ENCODE measurements at places on chromosomes 12 and 14.

- no peak for DNase-seq
Observed at GRCh38 chr12:122054842-122055520, 23.6 kb upstream of the MLXIP start.

GRCh38 chr12:45994736-45995135 is 4.4 kb upstream of the SCAF11 start:
- no peak for DNase-seq

GRCh38 chr12:4909734-4910501 is at the start of gene KCNA1:
Gene KCNA1, plus strand, starts transcription at chr12:4909905. Its CDS starts 1,474 bp downstream, at chr12:4911379.
- DNase-seq = no peak

DNA sequence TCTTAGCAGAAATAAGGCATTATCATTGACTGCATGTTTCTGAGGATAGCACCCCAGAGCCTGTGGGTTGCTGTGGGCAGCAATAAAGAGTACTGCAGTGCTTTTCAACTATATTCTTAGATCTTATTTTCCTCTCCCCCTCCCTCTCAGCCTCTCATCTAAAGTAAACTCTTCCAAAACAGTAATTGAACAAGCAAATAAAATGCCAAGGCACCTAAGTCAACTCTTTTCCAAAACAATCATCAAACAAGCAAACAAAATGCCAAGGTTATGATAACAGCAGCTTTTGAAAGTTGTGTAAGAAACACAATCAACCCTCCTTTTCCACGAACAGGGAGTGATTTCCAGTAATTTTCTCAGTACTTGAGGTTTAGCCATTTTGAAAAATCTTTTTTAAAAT is 1542.6 kb downstream of the AACS start:
- DNase-seq = no peak

GRCh38 chr12:109092497-109093021 is 713 bp downstream of the ALKBH2 start:
- no peak for DNase-seq

- no peak for DNase-seq
Observed at GRCh38 chr12:77999074-77999715, 168.5 kb downstream of the NAV3 start.

GRCh38 chr14:68879841-68880575 is 87.1 kb upstream of the ZFP36L1 start:
- no peak for DNase-seq

DNA sequence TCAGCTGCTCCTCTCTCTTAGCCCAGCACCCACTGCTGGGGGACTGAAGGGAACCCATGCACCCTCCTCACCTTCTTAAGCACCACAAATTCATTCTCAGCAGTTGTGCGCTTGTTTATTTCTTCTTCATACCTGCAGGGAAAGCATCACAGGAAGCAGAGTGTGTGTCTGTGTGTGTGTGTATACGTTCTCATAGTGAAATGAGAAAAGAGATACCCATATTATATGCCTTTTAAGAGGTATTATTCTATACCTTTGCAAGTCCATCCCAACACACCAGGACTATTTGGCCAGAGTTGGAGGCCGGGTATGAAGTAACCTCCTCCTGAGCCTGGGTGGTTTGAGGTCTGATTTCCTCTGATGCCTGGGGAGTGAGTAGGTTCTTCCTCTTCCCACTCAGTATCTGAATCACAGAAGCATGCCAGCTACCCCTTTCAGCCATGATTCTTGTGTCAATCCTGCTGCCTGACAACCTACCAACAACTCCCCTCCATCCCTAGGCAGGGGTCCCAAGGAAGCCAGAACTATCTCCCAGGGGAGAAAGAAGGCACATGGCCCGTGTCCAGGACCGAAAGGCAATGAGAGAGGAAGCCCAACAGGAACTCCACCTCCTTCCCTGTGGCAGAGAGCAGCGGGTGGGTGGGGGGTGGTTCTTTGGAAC is 3.0 kb downstream of the KRT73 start:
- no peak for DNase-seq

- DNase-seq = peak; percentile 23
Observed at GRCh38 chr14:69152181-69152901, 578 bp downstream of the DCAF5 start.

DNA sequence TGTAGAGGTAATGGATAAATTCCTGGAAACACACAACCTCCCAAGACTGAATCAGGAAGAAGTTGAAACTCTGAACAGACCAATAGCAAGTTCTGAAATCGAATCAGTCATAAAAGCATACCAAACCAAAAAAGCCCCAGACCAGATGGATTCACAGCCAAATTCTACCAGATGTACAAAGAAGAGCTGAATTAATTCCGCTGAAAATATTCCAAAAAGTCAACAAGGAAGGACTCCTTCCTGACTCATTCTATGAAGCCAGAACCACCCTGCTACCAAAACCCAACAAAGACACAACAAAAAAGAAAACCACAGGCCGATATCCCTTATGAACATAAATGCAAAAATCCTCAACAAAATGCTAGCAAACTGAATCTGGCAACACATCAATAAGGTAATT is 81.5 kb downstream of the SLC38A4 start:
- no peak for DNase-seq

- no peak for DNase-seq
Observed at GRCh38 chr12:50564237-50564947, 59.6 kb downstream of the DIP2B start.

GRCh38 chr14:75188086-75188485 is 11.7 kb upstream of the TMED10 start:
- no peak for DNase-seq

GRCh38 chr14:92693998-92694795 is 54.2 kb downstream of the LGMN start:
- no peak for DNase-seq

DNA sequence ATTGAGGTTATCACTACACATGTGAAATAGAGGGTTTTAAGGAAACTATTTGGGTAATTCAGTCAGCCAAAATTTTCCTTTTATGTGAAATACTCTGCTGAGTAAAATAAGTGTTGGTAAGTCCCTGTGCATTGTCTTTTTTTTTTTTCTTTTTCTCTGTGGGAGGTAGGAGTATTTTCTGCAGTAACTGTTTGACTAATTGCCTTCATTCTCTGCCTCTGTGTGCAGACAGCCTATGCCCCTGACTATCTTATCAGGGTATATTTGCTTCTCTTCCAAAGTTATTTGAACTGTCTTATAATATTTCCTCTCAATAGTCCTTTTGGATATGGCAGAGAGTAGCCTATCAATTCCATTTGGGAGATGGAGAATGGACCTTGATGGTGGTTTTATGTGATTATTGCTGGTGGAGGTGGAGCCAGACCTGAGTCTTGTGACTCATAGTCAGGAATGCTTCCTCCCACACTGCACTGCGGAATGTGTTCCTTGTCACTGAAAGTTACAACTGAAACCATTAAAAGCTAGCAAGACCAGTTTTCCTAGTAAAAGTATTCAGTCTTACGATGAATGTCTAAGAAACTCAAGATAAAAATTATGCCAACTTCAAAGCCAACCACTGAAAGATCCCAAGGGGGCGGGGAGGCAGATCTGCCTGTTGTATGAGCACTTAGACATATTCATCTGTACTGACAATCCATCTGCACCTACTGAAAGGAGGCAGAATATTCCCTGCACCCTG is 40.9 kb upstream of the STXBP6 start:
- DNase-seq = no peak
